Fibroblast of skin of left quadriceps (primary cell): ENCODE measurements at places on chromosomes 13 and 19.

DNA sequence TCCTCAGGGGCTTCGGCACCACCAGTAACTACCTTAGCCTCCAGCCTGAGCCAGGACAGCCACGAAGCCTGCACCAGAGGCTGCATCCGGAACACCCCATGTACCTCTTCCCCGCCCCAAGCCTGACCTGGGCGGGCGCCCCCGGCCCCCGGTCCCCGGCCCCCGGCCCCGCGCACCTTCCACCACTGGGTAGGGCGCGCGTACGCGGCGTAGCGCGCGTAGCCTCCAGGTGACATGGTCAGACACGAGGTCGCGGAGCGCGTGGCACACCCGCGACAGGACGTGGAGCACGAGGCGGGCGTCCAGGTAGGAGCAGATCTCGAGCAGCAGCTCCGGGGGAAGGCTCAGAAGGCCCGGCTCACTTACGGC, 450 bp downstream of the FBXW9 start:
- DNase-seq = no peak

GRCh38 chr19:55652311-55653128, 2.3 kb upstream of the U2AF2 start:
- no peak for DNase-seq

DNA sequence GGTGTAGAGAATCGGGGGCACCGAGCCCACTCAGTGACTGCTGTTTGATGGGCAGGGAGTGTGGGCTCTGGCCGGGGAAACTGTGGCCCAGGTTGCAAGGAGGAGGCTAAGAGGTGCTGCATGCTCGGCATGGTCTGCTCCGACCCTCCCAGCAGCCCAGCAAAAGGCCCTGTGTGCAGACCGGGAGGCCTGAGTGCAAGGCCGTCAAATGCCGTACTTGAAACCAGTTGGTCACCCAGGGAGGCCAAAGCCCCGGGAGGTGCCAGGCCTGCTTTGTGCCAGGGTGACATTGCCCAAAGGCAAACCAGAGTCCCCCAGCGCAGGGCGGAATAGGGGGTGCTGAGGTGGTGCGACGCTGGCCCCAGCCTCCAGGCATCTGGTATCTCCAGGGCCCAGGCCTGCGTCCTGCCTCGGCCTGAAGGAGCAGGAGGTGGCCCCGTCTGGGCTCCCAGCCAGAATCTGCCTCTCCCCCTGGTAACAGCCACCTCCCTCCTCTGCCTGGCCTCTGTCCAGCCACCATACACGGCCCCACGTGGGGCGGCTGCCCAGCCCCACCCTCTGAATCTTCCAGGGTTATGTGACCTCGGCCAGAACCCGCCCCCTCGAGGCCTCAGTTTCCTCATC, 4.0 kb downstream of the PIK3R2 start:
- peak; percentile 27 for DNase-seq

DNA sequence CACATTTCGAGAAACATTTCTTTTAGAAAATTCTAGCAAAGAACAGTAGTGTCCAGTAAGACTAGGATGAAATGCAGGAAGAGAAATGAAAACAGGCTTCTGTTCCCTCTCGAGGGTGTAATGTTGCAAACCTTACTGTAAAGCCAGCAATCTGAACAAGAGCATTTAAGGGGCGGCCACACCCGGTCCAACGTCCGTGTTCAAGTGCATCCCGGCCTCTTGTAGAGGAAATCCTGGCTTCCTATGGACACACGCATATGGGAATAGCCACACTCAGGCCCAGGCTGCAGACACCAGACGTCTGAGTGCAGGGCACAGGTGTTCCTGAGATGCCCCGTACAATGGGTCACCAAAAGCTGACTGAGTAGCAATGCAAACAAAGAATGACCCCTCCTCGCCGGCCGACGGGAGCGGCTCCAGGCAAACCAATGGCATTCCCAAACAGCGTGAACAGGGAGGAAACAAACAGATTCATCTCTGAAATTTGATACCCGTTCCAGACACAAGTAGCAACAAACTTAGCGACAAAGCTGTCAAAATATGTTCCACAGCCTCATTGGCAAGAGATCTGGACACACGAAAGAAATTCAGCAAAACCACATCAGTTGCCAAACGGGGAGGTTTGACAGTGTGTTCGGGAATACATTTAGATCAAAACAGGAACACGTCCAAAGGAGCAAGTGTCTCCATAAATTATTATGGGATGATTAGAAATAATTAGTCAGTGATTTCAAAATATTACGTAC, 278.6 kb upstream of the TSHZ3 start:
- DNase-seq = no peak

DNA sequence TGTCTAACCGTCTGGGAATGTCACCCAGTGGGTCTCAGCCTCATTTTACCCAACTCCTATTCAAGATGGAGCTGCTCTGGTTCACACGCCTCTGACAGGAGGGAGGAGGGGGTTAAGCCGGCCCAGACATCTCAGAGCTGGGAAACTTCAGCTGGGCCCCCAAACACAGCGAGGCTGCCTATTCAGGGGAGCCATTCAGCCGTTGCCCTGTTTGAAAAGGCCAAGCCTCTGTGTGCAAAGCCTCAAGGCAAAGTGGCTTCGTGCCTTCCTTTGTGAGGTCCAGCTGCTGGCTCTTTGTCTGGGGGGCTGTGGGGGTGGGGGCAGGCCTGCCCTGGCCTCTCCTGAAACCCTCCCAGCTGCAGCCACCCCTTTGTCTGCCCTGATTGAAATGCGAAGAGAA, 147.4 kb downstream of the PTPRS start:
- DNase-seq = no peak

- no peak for DNase-seq
Measured at GRCh38 chr19:47539747-47540311, 25.0 kb upstream of the NAPA start.

GRCh38 chr13:114325729-114326128, 11.4 kb downstream of the CHAMP1 start:
- DNase-seq = no peak

DNA sequence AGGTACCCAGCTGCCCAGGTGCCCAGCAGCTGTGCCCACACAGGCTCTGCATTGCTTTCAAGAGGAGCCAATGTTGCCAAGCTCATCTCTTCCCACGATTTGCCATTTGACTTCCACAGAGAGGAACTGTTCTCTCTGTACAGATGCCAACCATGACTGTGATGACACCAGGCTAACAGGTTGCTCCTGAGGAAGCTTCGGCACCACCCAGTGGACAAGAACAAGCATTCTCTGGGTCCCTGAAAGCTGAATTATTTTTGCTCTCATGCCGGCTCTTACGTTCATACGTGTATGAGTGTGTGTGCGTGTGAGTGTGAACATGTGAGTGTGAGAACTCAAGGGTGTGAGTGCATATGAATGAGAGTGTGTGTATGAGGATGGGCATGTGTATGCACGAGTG, 535.2 kb downstream of the LIG4 start:
- no peak for DNase-seq
